ENCODE measurements at places on chromosomes 6 and 20.

GRCh38 chr6:20069021-20069522, 143.2 kb downstream of the MBOAT1 start:
- no peak for DNase-seq

- no peak for DNase-seq
Measured at GRCh38 chr20:35117196-35117595, 24.6 kb upstream of the TRPC4AP start.

DNA sequence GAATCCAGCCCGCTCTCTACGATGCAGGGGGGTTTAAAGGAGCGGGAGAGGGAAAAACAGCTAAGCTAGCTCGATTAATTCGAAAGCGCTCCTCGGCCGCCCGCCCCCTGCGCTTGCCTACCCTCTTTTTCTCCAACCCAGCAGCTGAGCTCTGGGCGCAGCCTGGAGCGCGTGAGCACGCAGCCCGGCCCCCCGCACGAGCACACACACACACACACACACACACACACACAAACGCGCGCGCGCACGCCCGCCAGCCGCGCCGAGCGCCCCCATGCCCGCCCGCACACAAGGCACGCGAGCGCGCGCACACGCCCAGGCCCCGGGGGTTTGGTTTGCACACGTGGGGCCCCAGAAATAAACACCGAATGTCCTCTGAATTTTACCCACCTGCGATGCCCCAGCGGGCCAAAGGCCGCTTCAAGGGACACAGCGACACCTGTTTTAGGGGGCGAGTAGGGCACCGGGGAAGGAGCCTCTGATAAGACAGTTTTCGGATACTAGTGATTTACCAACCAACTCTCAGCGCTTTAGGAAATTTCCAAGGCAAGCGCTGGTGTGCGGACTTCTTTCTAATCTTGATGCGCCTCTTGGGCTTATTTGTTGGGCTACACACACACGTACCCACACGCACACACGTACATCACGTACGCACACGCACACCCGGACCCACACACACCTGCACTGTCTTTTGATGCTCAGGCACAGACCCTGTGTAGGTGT, 802 bp upstream of the NRN1 start:
- DNase-seq, result peak; percentile 74

- DNase-seq, result no peak
Measured at GRCh38 chr20:34017610-34018009, 23.9 kb downstream of the RALY start.
